ENCODE measurements at places on chromosomes 7 and 10. TPM values are rescaled to one million over a fixed set of nuclear protein-coding genes. Genes with fewer than 3 reads are reported as not detected.

- DNase-seq: no peak
Observed at GRCh38 chr7:150657526-150657925, 25.3 kb upstream of the GIMAP6 start.

GRCh38 chr7:37718585-37718984 lies 35.0 kb downstream of the GPR141 start:
- no peak for DNase-seq

DNA sequence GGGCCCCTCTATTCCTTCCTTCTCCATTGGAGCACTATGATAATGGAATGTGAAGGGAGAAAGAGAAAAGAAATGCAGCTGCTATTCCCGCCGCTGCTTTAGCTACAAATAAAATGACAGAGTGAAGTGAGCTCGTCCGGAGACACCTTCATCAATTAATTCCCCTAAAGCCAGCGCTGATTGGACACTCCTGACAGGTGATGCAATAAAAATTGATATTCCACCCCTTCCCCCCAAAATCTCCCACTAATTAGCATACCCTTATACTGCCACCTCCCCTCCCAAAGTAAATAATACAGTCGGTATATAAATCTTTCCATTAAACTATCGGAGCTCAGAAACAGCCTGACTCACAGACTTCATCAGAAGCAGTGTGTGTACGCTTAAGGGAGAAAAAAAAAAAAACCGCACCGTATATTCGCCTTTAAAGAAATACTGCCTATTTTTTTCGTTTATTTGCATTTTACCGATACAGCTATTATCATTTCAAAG lies 7.3 kb downstream of the SKIDA1 start:
- no peak for DNase-seq

- peak; percentile 51 for DNase-seq
Observed at GRCh38 chr7:2072042-2072441, 160.7 kb downstream of the MAD1L1 start.

DNA sequence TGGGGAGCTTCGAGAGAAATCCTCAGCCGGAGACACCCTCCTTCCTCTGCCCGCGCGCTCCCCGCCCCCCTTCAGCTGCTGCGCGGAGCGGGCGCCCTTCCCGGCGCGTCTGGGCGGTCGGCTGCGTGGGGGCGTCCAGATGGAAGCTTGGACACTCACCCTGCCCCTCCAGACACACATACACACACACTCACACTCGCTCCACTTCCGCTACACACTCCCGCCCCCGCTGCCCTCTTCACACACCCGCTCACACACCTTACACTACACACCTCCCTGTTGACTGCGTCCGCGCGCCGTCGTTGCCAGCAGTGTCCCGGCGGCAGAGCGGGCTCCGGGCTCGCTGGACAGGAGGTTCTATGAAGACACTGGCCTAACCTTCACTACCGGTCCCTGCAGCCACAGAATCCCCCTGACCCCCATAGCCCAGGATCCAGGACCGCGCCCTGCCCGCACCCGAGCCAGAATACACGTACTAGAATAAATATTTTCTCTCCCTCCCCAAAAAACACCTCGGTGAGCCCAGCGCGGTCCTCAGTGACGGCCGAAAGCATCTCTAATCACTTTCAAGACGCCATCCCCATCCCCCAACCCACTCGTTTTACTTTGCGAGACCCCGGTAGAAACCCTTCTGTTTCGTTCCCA lies 1.1 kb upstream of the EGR2 start:
- no peak for DNase-seq

- no peak for DNase-seq
Observed at GRCh38 chr10:108471420-108471819, 1306.9 kb upstream of the SORCS1 start.

GRCh38 chr10:80356989-80357850 lies 639 bp downstream of the DYDC2 start:
- no peak for DNase-seq

GRCh38 chr10:3803927-3804741 lies 19.1 kb upstream of the KLF6 start:
- DNase-seq: no peak

DNA sequence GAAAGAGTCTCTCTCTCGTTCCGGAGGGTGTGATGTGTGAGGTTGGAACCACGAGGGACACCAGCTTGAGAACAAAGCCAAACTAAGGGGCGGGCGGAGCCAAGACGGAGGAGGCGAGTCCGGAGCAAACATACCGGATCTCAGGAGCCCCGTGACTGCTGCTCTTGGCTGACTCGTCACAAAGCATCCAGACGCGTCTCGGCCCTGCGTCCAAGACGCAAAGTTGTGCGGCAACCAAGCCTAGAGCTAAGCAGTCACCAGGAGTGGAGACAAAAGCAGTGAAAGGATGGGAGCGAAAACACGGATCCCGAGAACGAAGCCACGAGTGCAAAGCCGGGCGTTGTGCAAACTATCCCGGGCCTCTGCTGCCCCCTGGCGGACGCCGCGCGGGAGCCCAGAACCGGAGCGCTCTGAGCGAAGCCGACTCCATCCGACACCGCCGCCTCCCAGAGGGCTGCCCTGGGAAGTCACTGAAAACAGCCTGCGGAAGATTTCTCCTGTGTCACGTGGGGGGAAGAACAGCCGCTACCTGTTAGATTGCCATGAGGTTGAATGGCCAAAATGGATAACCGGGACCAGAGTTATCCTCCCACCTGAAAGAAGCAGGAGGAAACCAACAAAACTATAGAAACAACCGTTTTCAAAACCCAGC lies 46.4 kb upstream of the TMEM72 start:
- peak; percentile 84 for DNase-seq

GRCh38 chr7:125326666-125327255 lies 397.1 kb upstream of the POT1 start:
- no peak for DNase-seq

DNA sequence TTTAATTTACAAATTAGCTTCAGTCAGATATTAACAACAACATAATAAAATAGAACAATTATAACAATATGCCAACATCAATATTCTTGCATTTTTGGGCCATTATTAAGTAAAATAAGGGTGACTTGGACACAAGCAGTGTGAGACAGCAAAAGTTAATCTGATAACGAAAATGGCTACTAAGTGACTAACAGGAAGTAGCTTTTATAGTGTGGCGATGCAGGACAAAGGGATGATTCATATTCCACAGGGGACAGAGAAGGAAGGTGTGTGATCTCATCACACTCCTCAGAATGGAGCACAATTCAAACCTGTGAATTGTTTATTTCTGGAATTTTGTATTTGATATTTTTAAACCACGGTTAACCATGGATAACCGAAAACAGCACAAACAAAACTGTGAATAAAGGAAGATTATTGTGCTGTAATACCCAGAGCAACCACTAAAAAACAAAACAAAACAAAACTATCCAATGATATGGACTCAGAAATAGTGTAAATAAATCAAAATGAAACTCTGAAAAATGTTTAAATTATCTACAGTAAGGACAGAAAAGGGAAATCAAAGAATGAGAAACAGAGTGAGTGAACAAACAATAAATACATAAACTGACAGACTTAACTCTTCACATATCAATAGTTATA lies 66.9 kb upstream of the TFEC start:
- no peak for DNase-seq

GRCh38 chr10:97169063-97169462 lies 16.7 kb downstream of the SLIT1 start:
- DNase-seq: no peak

- no peak for DNase-seq
Observed at GRCh38 chr10:987620-987869, 689 bp upstream of the GTPBP4 start.

DNA sequence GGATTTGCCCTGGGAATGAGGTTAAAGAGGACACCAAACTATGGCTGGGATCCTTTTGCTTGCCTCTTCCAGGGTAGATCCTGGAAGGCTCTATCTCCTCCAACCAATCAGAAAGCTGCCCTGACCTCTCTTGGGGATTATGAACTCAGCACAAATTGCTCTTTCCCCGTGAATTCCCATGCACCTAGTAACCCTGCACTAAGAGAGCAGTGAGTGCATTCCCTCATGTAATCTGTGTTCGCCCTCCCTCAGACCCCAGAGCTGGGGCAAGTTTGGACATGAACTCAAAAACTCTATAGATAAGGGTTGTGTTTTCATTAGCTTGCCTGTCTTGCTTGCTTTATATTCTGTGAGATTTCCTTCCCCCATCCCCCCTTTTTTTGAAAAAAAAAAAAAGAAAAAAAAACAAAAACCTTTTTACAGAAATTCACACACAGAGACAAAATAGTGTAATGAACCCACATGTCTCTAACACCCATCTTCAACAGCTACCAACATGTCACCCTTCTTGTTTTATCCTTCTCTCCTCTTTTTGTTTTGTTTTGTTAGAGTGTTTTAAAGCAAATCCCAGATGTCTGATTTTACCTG lies 225.5 kb upstream of the TCF7L2 start:
- no peak for DNase-seq

GRCh38 chr7:34354899-34355298 lies 303.1 kb upstream of the NPSR1 start:
- DNase-seq: no peak

DNA sequence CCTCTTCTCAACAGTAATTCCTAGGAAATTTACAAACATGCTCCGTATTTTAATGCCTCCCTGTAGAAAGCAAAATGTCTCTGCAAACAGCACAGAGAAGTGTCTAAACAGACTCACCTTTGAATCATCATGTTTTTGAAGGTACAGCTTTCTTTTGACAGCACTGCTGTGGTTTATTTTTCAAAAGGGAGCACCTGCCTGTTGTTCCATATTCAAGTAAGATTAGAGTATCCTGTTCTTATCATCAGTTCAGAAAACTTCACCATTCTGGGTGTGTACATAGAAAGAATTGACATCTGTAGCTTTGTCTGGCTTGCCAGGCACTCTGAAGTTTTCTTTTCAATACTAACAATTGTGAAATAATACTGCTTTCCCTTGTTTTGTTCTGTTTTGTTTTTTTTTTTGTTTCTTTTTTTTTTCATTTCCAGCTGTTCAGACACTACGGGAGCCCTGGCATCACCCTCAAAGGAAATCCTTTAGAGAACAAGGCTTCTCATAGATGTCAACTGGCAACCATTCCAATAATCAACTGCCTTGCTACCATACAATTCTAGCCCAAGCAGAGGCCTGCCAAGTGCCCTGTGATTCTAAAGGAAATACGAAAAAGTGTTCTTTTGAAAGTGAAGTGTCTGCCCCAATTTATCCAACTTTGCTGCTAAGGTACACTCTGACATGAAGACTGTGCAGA lies 275.9 kb downstream of the PRPF18 start:
- peak; percentile 40 for DNase-seq

GRCh38 chr10:93095225-93095624 lies 21.5 kb downstream of the CYP26A1 start:
- no peak for DNase-seq

GRCh38 chr7:90982228-90982627 lies 282.0 kb upstream of the FZD1 start:
- no peak for DNase-seq

DNA sequence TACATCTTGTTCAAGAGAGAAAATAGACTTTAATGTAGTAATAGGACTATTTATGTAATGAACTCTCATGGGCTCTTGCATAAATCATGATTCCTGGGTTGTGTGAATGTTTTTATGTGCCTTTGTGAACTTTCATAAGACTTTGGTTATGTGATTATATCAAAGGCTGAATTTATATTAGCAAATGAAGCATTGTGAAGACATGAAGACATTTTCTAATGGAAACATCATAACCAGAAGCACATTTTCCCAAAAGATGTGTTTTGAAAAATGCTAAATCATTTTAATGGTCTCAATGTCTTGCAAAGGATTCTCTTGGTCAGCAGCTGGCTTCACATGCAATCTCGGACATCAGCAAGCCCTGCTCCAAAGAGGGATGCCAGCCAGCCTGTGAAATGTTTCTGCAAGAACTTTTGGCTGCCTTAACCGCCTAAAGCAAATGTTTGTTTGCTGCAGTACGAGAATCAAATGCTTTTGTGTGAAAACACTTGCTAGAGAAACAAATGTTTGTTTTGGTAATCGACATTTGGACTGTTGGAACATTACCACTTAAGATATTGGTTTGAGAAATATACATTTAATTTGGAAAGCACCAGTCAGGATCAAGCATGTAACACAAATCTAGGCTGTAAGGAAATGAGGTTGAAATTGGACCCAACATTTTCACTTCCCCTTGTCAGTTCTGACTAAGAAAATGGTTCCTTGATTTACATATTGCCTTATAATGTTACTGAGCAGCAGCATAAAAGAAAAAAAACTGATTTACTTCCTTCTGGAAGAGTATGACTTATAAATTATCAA lies 102.1 kb downstream of the RTKN2 start:
- no peak for DNase-seq

DNA sequence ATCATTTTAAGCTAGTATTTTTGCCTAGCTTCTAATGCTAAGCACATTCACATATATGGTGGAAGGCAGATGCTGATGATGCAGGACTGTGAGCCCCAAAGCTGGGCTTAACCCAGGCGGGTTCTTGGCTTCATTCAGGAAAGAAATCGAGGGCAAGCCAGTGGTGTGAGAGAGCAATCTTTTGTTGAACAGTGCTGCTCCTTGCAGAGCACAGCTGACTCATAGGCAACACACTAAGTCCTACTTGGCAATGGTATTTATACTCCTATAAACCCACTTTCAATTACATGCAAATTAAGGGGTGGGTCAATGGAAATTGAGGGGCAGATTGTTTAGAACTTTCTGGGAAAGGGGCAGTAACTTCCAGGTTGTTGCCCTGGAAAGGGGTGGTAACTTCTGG lies 42.0 kb upstream of the CELF2 start:
- DNase-seq: no peak

- no peak for DNase-seq
Observed at GRCh38 chr10:45418849-45419675, 45.0 kb downstream of the ALOX5 start.

EBLN1 gene
- not detected for total RNA-seq

ZNF775 gene
- total RNA-seq: 7.6 TPM

UCMA gene
- 0.52 TPM for total RNA-seq

DNAJB6 gene
- total RNA-seq: 78.6 TPM

FOXI2 gene
- total RNA-seq: 0.05 TPM

C10orf105 gene
- 0.42 TPM for total RNA-seq

ENTPD1 gene
- total RNA-seq: 20.5 TPM

Data from thymus (tissue), 14 donors.